ENCODE measurements at places on chromosomes 11 and 22.

DNA sequence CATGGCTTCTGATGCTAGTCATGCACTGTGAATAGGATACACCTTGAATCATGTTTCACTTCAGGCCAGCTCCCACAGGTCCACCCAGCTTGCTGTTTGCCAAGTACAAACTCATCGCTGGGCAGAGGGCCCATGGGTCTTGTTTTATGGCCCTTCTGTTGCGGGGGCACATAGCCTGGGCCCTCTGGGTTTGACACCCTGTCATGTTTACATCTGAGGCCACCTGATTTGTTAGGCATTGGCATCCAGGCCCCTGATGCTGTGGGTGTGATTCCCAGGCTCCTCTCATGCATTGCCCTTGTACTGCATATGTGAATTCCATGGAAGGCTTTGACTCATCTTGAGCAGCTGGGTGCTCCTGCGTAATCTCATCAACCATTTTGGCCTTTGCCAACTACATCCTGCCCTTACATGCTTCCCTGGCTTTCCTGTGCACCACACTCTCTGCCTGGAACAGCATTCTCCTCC is 32.6 kb downstream of the PPFIBP2 start:
- no peak for DNase-seq

GRCh38 chr11:119460582-119460981 is 37.6 kb upstream of the THY1 start:
- DNase-seq = no peak

- DNase-seq = no peak
Observed at GRCh38 chr22:44718418-44718817, 16.4 kb downstream of the PRR5 start.

GRCh38 chr11:70631624-70632047 is 233.3 kb downstream of the CTTN start:
- DNase-seq = no peak

DNA sequence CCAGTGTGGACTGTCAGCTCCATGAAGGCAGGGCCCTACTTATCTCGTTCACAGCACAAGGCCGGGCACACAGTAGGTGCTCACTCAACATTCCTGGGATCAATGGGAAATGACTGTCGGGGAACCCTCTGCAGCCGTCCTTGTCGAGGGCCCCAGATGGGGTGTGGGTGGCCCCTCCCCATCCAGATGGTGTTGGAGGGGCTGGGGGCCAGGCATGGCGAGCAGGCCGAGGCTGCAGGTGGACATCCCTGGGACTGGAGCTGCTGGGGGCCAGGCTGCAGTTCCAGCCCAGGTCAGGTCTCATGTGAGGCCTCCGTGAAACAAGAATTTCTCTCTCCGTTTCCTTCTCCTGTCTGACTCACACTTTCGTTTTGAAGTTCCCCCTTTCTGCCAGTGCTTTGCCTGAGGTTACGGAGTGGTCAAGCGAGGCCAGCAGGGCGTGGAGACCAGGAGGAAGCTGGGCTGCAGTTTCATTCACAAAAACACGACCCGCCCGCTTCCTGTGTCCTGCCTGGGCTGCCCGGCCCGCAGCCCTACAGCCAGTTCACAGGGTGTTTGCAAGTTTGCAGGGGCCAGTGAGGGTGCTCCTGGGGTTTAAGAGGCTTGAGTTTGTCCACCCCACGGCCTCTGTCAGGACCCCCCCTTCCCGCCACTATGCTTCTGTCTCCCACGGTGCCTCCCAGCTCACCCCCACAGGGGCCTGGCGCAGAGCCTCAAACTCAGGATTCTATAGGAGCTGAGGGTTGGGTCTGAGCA is 4.5 kb downstream of the MYEOV start:
- no peak for DNase-seq

DNA sequence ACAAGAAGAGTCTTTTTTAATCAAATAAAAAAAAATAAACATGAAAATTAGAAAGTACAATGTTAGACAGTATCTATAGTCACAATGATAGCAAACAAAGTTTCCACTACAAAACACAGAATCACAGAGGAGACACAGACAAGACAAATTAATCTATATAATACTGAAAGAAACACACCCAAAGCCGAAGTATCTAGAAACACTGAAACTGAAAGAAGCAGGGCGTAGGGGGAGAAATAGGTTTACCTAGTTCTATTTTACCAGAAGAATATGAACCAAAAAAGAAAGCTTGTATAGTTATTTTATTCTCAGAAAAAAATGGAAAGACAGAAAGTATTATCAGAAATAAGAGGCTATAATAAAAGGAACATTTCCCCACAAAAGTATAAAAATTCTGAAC is 27.1 kb upstream of the NUP50 start:
- DNase-seq = no peak

Data from NCI-H2107 (cell line).